ENCODE measurements at places on chromosomes 1 and 21. TPM values are rescaled to one million over a fixed set of nuclear protein-coding genes. Genes with fewer than 3 reads are reported as not detected.

ALPL gene
- total RNA-seq: 0.30 TPM

SRP9 gene
- 262 TPM for total RNA-seq

ANKRD65 gene
- total RNA-seq: 0.18 TPM

RNU1-2 gene
- under 0.01 TPM for total RNA-seq

ERICH3 gene
- total RNA-seq: 0.05 TPM

RNU1-4 gene
- total RNA-seq: under 0.01 TPM

THRAP3 gene
- total RNA-seq: 104 TPM

CHI3L2 gene
- 0.89 TPM for total RNA-seq

ATP1A4 gene
- not detected for total RNA-seq

PIGV gene
- total RNA-seq: 21.7 TPM

DHX9 gene
- 126 TPM for total RNA-seq

ADAM30 gene
- 0.05 TPM for total RNA-seq

TCHH gene
- not detected for total RNA-seq

CRP gene
- total RNA-seq: not detected
